Cardiac muscle cell (in vitro differentiated cells and primary cell): ENCODE measurements at places on chromosomes 11 and 22. TPM values are rescaled to one million over a fixed set of nuclear protein-coding genes. Genes with fewer than 3 reads are reported as not detected.

GRCh38 chr11:23405350-23405937, 545.2 kb upstream of the CCDC179 start:
- DNase-seq: no peak

DNA sequence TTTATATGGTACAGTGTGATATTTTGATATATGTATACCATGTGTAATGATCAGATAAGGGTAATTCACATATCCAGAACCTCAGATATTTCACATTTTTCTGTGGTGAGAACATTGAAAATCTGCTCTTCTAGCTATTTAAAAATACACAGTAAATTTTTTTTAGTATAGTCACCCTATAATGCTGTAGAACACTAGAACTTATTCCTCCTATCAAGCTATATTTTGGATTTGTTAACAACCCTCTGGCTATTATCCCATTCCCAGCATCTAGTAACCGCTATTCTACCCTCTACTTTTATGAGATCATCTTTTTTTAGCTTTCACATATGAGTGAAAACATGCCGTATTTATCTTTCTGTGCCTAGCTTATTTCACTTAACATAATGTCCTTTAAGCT, 65.5 kb upstream of the SYT9 start:
- DNase-seq: no peak

DNA sequence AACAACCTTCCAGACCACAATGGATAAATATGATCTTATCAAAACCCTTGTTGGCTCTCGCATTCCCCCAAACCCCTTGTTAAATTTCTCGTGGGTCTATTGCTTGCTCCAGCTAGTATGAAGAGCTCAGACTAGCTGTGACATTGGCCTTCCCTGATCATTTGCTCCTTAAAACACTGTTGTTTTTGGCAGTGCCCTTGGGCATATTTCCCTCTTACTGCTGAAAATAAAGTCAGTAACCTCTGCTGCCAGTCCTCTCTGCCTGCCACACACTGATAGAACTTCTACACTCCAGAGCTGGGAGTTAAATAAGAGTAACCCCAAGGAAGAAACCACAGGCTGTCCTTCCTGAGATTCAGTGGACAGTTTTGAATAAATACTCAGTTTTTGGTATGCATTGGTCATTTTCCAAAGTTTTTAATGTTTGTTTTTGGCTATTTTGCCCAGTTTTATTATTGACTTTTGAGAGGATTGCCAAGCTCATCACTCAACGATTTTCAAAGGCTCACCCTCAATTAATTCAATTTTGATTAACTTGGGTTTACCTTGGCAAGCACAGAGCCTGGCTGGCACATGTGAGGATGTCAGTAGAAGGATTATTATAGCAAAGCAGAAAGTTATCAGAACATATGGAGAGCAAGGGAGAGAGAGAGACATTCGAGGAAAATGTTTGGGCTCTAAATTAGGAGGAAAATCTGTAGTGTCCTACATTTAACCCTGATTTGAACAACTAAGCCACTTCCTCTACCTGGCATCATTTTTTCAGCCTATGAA, 84.3 kb upstream of the SYN3 start:
- no peak for DNase-seq

DNA sequence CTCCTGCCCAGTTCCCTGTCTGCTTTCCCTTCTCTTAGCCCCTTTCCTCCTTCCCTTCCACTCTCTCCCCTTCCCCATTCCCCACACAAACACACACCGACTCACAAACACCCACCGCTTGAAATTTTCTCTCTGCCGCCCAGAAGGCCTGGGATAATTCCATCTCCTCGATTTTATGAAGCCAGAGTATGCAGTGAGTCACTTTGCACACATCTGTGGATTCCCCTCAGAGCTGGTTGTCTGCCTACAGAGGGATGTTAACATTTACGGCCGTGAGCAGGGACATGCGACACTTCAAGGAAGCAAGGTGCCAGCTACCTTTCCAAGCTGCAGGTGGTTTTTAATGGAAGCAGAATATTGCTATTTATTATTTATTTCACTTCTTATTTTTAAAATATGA, 332.0 kb downstream of the TENM4 start:
- no peak for DNase-seq

GRCh38 chr11:75463106-75463774, 30.2 kb upstream of the KLHL35 start:
- DNase-seq: no peak

GRCh38 chr11:65218446-65218845, 36.7 kb downstream of the CAPN1 start:
- DNase-seq: no peak

- DNase-seq: peak; percentile 69
Observed at GRCh38 chr11:44133335-44133946, 38.0 kb downstream of the EXT2 start.

- no peak for DNase-seq
Observed at GRCh38 chr11:80388536-80388935, 947.7 kb upstream of the TENM4 start.

DNA sequence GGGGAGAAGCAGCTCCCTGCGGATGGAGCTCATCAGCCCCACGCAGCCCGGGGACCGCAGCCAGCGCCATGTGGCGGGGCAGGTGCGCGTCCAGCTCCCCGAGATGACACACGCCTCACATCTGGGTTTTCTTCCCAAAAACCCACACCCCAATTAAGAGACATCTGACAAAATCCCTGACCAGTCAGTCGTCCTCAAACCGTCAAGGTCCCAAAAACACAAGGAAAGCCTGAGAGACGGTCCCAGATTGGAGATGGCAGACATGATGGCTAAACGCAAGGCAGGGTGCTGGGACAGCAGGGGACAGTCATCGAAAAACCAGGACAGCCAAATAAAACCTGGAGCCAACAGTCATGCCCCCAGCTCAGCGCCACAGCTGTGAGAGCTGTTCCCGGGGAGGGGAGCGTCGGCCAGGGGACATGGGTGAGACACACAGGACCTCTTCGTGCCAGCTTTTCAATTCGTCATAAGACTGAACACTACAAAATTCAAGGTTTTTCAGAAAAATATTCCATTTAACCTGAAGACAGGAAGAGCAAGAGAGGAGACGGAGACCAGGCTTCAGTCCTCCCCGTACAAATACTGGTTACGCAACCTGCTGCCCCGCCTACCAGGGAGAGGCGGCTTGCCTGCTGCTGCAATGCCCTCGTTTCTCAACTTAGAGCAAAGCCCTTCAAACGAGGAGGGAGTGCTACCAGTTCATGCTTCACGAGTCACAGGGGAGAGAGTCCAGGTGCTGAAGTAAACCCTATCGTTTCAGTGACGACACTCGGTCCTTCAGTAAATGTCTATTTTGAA, 10.5 kb downstream of the TOLLIP start:
- DNase-seq: peak; percentile 50

DNA sequence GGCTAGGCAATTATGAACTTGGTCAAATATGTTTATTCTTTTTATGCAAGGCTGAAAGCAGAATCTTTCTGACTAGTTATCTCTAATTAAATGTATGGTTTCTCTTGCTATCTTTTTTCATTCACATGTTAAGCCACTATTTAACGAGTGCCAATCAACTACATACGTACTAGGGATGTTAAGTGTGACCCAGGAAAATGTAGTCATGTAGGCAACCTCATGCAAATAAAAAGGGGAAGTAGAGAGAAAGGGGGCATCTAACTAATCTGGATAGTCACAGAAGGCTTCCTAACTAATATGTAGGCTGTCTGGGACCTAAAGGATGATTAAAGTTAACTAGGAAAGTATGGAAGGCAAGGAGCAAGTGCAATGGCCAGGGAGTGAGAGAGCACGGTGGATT, 23.5 kb downstream of the TBRG1 start:
- DNase-seq: no peak

DNA sequence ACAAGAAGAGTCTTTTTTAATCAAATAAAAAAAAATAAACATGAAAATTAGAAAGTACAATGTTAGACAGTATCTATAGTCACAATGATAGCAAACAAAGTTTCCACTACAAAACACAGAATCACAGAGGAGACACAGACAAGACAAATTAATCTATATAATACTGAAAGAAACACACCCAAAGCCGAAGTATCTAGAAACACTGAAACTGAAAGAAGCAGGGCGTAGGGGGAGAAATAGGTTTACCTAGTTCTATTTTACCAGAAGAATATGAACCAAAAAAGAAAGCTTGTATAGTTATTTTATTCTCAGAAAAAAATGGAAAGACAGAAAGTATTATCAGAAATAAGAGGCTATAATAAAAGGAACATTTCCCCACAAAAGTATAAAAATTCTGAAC, 27.1 kb upstream of the NUP50 start:
- no peak for DNase-seq

The TRIM48 gene
- not detected in 2 replicates for polyA plus RNA-seq

The MOV10L1 gene
- polyA plus RNA-seq: 1.1 TPM in 1 of 2 replicates, not detected in the other

The HEPN1 gene
- polyA plus RNA-seq: not detected in 2 replicates

The LRRN4CL gene
- polyA plus RNA-seq: 0.24 TPM in 1 of 2 replicates, not detected in the other

The VPS11 gene
- polyA plus RNA-seq: 22.3 and 23.7 TPM in 2 replicates
